ENCODE measurements at places on chromosomes 11 and 22.

- DNase-seq = no peak
Observed at GRCh38 chr11:12133547-12134235, 23.3 kb downstream of the MICAL2 start.

GRCh38 chr22:42313204-42313603, 42.8 kb upstream of the TCF20 start:
- no peak for DNase-seq

- DNase-seq = no peak
Observed at GRCh38 chr11:35227576-35228327, 88.8 kb downstream of the CD44 start.

GRCh38 chr22:48370508-48371325, 1457.0 kb downstream of the BRD1 start:
- DNase-seq = no peak

- DNase-seq = no peak
Observed at GRCh38 chr11:47506795-47507562, 46.0 kb downstream of the CELF1 start.

DNA sequence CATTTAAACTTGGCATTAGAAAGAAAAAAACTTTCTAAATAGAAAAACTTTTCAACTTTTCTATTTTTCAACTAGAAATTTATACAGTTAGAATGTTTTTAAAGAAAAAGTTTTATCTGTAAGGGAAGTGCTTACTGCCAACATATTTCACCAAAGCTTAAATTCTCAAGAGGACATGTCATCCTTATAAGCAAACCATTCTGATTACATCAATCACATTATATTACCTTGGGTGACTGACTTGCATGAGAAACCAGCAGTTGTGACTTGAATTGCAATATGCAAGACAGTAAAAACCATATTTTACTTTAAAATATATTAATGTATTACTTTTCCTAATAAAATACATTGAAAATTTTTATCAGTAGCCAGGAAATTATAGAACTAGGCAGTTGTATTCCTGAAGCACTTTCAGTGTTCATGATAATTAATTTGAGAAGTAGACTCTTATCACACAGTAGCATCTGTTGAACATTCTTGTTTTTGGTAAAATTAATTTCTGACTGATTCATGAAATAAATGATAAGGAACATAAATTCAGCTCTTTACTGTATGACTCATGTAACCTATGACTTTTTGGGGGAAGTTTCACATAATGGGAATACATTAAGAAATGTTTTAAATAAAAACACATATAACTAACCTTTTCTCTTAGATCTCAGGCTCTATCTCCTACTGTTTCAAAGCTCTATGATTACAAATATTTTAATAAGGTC, 345.0 kb upstream of the CCDC179 start:
- no peak for DNase-seq

DNA sequence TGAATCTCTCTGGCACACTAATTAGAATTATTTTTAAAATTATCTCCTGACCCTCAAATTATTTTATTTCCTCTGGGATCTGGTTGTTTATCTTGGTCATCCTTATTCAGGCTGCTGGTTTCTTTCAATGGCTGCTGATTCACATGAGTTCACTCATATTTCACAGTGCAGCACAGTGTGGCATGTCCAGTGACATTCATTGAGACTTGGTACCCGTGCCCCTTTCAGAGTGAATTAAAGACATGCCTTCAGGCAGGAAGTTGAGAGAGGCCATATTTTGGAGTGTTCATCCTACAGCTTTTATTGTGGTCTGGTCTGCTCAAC, 13.5 kb downstream of the DCPS start:
- no peak for DNase-seq

DNA sequence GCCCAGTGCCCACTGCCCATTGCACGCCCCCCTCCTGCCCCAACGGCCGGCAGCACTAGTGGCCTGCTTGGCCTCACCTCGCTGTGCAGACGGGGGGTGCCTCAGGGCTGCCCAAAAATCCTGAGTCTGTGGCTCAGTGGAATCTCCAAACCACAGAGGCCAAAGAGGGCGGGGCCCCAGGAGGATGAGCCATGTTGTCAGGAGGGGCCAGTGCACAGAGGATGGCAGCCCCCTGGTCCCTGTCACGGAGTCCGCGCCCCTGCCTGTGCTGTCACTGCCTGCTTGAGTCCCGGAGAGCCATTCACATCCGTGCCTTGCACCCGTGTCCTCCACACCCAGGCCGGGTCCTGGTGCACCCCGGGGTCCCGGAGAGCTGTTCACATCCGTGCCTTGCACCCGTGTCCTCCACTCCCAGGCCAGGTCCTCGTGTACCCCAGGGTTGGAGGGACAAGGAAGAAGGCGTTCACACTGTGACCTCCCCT, 36.4 kb upstream of the MUC5AC start:
- DNase-seq = no peak
